ENCODE measurements at places on chromosomes 12 and 14.

DNA sequence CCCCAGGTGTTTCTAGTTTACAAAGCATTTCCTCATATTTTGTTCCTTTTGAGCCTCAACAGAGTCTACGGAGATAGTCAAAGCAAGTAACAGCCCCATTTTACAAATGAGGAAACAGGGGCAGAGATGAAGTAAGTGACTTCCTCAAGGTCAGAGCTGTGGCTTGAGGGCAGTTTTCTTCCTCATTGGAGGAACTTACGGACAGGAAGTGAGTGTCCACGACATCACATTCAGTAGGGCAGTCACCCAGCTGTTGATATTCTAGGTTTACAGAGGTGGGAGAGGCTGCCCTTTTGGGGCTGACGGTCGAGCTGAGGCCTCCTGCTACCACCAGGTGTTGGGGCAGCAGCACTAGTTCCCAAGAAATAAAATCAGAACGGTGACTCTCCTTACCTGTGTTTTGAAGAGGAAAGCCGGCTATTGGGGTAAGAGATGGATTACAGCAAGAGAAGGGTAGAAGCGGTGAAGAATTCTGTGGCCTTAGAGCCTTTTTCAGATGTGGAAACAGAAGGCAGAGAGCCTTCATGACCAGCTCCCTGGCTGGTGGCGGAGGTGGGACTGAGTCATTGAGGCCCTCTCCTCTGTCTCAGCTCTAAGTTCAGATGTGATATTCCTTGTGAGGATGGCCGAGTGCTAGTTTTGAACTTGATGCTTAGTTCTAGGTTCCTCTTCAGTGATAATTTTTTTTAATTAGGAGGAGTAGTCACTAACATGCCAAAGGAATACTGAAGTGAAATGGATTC lies 41.7 kb downstream of the SUSD6 start:
- no peak for DNase-seq

- DNase-seq = no peak
These were observed 3.2 kb downstream of the PTGES3 start for GRCh38 chr12:56684745-56685359.

GRCh38 chr14:74593241-74593953 lies 18.6 kb downstream of the LTBP2 start:
- peak; percentile 45 for DNase-seq

DNA sequence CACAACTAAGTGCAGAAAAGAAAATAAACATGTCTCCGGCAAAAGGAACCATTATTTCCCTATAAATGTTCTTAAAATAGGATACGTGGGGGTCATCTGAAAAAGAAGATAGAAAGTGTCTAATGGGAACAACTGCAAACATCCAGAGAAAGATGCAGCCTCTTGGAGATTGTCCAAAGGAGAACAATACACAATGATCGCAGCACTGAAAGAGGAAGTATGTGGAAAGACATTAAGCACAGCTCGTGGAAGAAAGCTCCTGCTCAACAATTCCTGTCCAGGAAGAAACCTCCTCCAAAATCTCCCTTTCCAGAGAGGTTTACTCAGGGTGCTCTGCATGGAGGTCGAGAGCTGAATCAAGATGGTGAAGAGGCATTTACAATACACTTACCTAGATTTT lies 2.5 kb upstream of the LALBA start:
- DNase-seq = no peak

GRCh38 chr12:52675301-52675701 lies 4.9 kb downstream of the KRT1 start:
- no peak for DNase-seq

DNA sequence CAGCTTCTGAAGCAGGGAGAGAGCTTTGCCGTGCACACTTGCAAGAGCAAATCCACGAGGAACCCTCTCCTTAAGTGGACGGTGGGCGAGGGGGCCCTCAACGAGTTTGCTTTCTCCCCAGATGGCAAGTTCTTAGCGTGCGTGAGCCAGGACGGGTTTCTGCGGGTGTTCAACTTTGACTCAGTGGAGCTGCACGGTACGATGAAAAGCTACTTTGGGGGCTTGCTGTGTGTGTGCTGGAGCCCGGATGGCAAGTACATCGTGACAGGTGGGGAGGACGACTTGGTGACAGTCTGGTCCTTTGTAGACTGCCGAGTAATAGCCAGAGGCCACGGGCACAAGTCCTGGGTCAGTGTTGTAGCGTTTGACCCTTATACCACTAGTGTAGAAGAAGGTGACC lies 69.0 kb downstream of the WDR20 start:
- DNase-seq = no peak

DNA sequence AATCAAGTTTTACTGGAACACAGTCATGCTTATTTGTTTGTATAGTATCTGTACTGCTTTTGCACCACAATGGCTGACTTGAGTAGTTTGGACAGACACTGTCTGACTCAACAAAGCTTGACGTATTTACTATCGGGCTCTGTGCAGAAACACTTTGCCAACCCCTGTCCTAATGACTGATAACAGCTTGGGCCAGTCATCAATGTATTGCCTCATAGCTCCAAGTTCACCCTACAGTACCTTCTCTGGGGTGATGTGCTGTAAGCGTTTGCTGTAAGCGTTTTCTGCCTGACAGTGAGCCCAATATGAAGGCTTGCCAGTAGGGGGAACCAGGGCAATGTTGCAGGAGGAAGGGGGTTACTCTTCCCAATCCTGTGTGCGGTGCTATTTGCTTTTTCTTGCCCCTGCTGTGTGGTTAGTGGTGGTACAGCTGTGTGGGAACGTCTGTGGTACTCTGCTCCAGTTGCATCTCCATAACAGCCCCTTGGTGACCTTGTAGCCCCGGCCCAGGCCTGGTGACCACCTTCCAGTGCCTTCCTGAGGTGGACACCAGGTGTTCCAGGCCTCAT lies 5.4 kb upstream of the CCDC177 start:
- DNase-seq = peak; percentile 89

DNA sequence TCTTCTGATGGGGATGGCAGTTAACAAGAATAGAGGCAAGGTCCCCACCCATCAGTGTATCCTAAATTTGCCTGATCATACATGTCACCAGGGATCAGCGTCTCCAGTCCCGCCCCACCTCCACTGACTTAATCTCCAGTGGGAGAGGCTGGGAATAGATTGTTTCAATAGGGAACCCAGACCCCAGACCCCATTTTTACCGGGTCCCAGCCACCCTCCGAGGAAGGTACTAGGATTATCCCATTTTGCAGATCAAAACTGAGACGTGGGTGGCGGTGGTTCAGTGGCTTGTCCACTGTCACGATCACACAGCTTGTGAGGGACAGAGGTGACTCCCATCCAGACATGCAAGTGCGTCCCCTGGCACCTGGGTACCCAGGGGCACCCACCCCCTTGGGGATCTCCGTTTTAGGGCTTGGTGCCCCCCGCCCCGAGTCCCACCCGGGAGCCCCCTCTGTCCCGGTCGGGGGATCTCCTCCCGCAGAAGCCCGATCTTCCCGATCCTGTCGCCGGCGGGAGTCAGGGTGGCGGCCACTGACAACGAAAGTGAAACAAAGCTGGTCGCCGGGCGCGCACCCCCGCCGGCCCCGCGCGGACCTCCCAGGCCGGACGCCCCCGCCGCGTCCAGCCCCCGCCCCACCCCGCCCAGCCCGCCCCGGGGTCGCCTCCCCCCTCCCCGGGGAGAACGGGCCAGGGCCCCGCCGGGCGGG lies 523 bp downstream of the WSB2 start:
- DNase-seq = peak; percentile 11

DNA sequence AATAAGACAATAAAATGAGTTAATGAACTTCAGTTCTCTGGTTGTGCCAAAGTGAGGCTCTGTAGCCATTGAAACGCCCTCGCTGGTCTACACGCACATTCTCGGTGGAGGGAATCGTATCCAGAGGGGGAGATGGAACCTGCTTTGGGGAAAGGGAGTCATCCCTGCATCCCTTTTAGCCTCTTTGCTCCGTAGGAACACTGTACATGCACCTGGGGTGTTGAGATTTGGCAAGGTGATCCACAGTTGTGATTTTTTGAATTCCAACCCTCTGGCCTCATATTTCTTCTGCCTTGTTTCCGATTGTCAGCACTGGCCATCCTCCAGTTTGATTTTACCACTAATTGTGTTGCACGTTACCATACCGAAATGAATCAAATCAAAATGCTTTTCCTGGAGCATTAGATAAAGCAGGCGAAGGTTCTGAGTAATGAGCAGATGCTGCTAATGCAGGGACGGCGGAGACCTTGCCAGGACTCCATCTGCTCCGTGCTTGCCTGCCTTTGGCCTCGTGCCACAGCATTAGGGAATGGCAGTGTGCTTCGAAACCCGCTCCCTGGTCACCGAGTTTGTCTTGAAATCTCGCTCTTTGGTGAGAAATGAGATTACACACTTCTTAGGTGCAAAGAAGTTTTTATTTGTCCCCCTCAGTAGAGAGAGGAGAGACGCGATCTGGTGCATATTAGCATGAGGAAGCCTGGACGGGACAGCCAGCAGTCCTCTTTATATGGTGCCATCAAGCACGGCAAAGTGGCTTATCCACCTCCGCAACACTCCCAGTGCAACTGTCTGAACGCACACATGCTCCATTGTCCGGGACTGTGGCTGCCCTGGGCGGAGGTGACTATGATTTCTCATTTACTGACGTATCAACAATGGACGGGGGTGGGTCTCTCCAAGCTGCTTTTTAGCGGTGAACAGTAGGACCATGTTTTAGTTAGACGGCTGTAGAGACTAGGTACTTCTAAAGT lies 59.1 kb downstream of the FBXW8 start:
- DNase-seq = peak; percentile 86

DNA sequence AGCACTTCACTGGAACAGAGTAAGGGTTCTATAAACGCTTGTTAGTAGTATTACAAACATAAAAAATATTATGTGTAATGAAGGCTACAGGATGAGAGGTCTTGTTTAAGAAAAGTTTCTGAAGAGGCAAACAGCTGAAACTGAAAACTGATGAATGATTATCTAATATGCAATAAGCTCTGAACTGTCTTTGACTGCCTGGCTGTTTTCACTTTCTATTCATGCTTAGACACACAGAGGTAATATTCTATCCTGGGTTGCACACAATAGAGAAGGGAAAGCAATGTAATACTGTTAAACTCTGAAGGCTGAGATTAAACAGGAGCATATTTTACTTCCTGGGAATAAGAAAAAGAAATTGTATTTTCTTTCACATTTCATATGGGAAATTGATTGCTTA lies 251.3 kb downstream of the ALX1 start:
- no peak for DNase-seq

GRCh38 chr14:70858641-70859040 lies 48.6 kb upstream of the PCNX1 start:
- DNase-seq = no peak

DNA sequence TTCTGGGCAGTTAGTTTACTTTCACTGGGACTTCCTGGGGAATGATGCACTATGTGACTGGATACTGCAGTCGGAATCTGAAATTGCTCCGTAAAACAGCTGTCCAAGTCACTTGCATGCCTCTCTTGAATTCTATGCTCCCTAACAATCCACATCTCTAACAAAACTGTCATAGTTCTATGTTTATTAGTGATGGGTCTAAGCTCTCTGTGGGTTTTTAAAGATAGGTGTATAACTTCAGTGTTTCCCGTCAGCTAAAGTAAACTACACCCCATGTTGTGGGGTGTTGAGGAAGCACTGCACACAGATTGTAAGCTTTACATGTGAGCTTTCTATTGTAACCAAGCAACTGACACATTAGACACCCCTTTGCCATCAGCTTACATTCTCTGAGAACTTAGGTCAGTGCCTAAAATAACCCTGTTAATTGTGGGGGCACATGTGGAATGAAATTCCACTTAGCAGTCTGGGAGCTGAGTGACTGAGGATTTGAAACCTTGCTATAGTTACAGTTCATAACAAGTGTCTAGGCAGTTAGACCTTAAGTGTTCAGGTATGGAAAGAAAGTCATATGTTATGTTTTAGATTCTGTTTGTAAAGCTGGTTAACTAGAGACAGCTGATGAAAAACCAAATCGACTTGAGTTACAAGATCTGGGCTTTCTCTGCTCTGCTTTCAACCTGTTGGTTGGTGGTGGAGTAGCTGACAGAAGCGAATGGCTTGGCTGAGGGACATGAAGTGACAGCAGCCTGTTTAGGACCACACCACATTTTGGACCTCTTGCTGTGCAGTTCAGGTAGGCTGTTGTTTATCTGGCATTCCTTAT lies 165.7 kb downstream of the AKAP6 start:
- DNase-seq = no peak

DNA sequence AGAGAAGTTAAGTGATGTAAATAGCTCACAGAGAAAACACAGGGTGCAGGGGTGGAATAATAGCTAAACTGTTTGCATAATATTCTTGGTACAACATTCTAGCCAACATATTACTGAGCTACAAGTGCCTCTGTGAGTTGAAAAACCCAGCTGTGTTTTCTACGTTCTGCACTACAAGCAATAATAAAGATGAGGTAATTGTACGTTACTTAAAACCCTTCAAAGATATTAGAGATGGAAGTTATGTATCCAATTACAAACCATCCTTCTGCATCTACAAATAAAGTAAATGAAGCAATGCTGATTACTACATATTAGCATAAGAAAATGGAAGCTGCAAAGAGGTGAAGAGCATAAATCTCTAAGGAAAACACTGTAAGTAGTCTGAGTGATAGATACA lies 271.4 kb downstream of the SSPN start:
- DNase-seq = no peak

DNA sequence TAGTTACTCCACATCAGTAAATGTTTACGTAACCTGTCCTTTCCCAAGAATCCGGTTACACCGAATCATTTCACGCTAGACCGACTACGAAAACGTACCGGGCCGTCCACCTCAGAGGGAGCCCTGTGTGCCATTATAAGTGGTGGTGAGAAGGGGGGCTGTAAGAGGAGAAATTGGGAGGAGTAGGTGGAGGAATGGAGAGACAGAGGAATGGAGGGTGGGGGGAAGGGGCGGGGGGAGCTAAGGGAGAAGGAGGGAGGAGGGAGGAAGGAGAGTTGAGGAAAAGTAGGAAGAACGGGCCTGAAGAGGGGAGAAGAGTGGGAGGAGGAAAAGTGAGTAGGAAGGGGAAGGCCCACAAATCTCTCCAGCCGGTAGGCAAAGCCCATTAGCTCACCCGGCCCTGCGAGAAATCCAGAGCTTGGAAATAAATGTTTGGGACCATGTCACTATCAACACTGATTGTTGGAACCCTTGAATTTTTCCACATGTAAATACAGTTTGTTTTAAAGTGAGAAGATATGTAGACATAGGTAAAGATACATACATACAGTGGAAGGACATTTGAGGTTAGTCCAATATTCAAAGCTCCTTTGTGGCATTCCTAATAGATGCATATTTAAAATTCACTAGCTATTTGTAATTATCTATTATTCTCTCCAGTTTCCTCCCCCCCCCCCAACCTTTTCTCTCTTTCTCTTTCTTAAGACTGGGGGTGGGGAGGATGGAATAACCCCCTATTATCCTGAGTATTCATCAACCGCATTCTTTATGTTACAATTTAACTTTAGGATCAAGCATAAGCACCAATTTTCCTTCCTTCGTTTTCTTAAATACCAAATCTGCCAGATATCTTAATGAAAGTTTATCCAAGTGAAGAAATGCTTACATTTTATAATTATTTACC lies 2.1 kb upstream of the FOXG1 start:
- peak; percentile 82 for DNase-seq

GRCh38 chr14:37888234-37888633 lies 292.8 kb downstream of the TTC6 start:
- no peak for DNase-seq
